NCI-H524 treated with DMSO at 0.1 percent for 48 hours (cell line): ENCODE measurements at places on chromosomes 16 and 17.

- no peak for DNase-seq
Measured at GRCh38 chr17:44787271-44787940, 28.6 kb downstream of the ADAM11 start.

- DNase-seq, result no peak
Measured at GRCh38 chr17:61149862-61150362, 249.7 kb upstream of the TBX2 start.

DNA sequence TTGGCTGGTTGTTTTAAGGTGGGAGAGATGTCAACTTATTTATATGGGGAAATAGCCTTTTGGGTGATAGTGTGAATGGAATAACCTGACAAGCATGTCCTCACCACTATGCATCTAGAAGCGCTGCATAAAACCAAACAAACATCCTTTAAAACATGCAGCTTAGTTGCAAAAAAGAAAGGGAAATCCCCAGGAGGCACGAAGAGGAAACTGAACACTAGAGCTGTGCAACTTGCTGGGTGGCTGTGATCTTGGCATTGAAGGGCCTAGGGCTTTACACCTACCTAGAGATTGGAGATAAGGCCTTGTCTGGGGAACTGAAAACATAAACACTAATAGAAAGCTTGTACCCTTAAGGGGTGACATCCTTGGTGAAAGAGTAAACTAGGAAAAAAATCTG is 7.3 kb downstream of the C16orf54 start:
- no peak for DNase-seq

- no peak for DNase-seq
Measured at GRCh38 chr17:14323522-14323981, 22.7 kb downstream of the HS3ST3B1 start.

DNA sequence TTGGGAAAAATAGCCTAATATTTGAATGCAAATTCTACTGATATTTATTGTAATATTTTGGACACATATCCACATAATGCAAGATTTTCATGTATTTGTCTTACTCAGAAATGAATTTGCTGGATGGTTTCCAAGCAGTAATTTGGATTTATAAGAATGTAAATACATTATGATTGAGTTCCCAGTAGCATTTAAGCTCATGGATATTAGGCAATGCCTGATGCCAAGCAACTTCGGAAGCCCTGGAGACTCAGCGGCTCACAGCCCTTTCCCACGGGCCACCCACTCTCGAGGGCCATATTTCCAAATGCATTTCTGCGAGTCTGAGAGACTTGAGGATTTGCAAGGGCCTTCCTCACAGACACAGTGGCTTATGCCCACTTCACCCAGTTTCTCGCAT is 62.1 kb upstream of the MYOCD start:
- DNase-seq, result no peak

- no peak for DNase-seq
Measured at GRCh38 chr17:65170839-65171238, 33.7 kb downstream of the RGS9 start.

- DNase-seq, result no peak
Measured at GRCh38 chr16:54093281-54093680, 193.3 kb downstream of the IRX3 start.

GRCh38 chr16:27152121-27152520 is 51.2 kb upstream of the KDM8 start:
- DNase-seq, result no peak

DNA sequence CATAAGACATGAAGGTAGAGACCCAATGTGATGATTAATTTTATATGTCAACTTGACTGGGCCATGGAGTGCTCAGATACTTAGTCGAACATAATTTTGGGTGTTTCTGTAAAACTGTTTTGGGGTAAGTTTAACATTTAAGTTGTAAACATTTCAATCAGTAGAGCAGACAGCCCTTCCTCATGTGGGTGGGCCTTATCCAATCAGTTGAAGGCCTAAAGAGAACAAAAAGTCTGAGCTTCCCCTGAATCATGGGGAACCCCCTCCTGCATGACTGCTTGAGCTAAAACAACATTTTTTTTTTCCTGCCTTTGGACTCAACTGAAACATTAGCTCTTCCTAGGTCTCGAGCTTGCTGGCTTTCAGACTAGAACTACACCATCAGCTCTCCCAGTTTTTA is 327.3 kb upstream of the SOX9 start:
- DNase-seq, result no peak

DNA sequence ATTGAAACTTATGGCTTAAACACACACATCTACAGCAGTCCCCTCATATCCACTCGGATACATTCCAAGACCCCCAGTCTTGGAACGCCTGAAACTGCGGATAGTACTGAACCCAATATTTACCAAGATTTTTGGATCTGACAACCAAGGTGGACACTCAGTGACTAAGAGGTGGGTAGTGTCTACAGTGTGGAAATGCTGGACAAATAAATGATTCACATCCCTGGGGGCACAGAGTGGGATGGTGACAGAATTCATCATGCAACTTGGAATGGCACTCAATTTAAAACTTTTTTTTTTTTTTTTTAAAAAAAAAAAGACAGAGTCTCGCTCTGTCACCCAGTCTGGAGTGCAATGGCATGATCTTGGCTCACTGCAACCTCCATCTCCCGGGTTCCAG is 54.2 kb upstream of the TRAP1 start:
- no peak for DNase-seq

GRCh38 chr17:70073310-70073709 is 1.7 kb upstream of the KCNJ16 start:
- DNase-seq, result no peak

GRCh38 chr17:57481910-57482391 is 225.6 kb downstream of the MSI2 start:
- no peak for DNase-seq

- no peak for DNase-seq
Measured at GRCh38 chr17:47820033-47820789, 1.4 kb downstream of the OSBPL7 start.

- DNase-seq, result no peak
Measured at GRCh38 chr17:5775098-5775497, 190.8 kb upstream of the NLRP1 start.

- no peak for DNase-seq
Measured at GRCh38 chr17:2372681-2373080, 28.2 kb downstream of the MNT start.

DNA sequence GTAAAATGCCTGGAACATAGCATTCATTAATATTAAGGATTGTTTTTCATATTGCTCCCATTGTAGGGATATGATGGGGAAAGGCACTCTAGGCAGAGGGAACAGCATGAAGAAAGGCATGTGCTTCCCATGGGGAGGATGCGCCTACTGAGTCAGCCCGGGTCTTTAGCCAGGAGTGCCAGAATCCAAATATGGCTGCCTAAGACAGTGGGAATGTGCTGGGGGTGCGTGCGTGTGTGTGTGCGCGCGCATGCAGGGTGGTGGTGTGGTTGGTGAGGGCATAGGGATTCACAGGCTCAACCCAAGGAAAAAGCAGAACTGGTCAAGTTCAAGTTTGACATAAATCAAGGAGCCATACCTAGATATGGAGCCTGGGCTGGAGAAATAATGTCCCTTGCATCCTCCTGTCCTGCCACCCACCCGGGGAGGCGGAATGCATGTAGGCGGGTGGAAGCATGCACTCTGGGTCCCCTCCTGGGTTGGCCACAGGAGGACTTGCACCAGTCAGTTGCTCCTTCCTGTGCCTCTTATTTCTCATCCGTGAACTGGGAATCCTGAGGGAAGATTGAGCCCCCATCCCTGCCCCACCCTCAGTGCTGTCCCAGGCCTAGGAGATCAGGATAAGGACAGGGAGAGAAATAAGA is 18.6 kb upstream of the NDRG4 start:
- DNase-seq, result no peak

GRCh38 chr16:16137110-16137509 is 86.2 kb downstream of the ABCC6 start:
- DNase-seq, result no peak

- DNase-seq, result no peak
Measured at GRCh38 chr16:17470908-17471718, at the start of gene XYLT1. TSS of gene XYLT1 (minus strand) at chr16:17470960. CDS start at chr16:17470796, 164 bp downstream.

- DNase-seq, result no peak
Measured at GRCh38 chr16:48405153-48405552, 19.9 kb upstream of the SIAH1 start.

DNA sequence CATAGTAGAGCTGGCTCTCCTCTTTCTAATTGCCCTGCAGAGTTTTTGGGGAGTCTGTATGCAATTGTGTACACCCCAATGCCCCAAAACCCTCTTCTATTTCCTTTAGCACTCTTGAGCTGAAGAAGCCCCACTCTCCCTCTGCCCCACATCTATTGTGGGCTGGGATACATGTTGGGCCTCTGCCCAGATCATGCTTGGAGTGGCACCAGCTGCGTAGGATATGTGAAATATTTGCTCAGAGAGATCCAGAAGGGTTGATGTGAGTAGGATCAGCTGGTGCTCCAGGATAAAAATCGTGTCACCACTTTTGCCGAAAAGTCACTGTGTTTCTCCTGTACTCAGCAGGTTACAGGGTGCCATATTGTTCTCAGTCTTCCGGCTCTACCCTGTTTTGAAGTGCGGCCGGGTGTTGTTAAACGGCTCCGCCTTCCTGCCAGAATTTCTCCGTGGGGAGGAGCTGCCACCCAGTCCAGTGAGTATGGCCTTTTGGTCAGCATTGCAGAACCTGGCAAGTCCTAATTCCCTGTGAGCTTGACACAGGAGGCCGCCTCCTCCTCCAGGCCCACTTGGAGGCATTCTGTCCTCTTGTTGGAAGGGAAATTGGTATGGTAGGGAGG is 664.5 kb downstream of the WWOX start:
- no peak for DNase-seq

DNA sequence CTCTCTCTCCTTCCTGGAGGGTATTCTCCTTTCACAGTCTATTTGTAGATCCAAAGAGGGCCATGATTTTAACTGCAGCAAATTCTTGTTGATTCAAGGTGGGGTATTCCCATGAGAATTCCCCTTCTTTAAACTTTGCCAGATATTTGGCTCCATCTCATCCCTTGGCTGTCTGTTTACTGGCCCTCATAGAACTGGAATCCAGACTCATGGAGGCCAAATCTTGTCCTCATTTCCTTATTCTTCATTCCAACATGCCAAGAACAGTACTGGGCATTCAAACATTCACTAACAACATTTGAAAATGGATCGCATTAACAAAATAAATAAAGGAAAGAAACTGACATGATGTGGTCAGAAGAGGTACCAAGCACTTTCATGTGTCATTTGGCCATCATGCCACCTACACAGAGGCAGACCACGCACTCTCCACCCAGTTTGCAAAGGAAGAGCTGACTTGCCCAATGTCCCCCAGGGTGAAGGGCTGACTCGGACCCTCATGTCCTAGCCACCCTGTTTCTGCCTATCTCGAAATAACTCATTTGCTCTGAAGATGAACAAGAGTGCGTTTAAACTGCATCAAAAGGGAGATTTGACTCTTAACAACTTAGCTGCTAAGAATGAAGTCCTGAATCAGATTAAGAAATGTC is 23.1 kb upstream of the SLC35B1 start:
- DNase-seq, result no peak

DNA sequence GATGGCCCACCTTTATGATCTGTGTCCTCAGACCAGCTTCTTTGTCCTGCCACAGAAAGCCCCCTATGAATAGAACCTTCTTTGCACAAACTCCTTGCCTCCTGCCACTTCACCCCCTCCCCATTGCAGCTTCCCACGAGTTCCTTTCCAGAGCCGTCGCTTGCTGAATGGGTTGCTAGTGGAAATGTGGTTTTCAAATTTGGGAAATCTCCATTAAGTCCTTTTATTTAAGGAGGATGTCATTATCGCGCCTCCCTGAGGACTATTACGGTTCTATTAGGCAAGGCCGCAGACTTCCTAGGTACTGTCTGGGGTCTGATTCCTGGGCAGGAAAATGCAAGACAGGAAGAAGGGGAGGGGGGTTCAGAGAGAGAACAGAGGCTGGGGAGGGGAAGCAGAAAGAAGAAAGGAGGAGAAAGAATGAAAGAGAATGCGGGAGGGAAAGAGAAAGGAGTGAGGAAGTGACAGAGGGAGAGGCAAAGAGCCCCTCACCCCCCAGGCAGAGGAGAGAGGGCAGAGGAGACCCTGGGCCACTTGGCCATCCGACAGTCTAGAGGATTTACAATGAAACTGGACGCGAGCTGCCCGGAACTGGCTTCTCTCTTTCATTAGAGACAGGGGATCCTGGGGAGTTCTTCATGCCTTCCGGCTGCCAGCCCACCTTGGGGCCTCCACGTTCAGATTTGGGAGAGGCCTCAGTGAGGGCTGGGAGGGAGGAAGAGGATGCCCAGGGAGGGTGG is 31.7 kb upstream of the ETV4 start:
- DNase-seq, result no peak

- no peak for DNase-seq
Measured at GRCh38 chr17:40545660-40546059, 19.6 kb downstream of the CCR7 start.

GRCh38 chr16:82082543-82083244 is 47.6 kb downstream of the HSD17B2 start:
- DNase-seq, result no peak

- DNase-seq, result no peak
Measured at GRCh38 chr17:20026960-20027359, 17.8 kb downstream of the SPECC1 start.

GRCh38 chr17:46045639-46046038 is 46.6 kb downstream of the STH start:
- DNase-seq, result no peak

GRCh38 chr16:55037966-55038365 is 107.3 kb downstream of the IRX5 start:
- DNase-seq, result no peak

DNA sequence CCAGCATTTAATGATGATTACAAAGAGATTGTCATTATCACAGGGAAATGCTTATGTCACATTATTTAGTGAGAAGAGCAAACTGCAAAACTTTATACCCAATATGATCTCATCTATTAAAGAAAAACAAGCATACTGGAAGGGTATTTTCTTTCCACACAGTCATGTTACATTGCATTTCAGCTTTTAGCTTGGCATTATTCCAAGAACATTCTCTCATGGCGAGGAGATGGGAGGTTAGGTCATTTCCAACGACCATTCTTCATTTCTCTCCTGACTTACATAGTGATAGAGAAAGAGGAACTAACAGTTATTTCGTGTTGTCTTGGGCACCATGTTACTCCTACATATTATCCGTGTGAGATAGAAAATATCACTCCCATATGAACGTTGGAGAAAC is 309.4 kb upstream of the XYLT1 start:
- no peak for DNase-seq

GRCh38 chr16:83447560-83447959 is 360.2 kb upstream of the HSBP1 start:
- DNase-seq, result no peak

GRCh38 chr16:88292007-88292970 is 90.5 kb upstream of the ZNF469 start:
- DNase-seq, result no peak

- no peak for DNase-seq
Measured at GRCh38 chr17:47615766-47616424, 33.8 kb upstream of the KPNB1 start.

DNA sequence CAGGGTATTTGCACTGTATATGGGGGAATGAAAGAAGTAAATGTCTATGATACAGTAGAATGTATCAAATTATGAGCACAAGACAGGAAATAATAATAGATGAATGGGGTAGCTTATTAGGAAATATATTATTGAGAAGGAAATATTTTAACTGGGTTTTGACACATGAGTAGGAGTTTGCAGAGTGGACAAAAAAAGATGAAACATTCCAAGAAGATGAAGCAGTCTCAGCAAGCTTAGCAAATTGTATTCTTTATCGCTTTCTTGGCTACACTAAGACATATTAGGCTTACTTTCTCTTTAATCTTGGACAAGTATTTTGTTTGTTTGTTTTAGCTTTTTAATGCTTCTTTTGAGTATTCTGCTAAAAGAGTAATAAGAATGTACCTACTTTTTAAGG is 1.3 kb upstream of the KRTAP4-9 start:
- DNase-seq, result no peak

- no peak for DNase-seq
Measured at GRCh38 chr16:27179500-27180072, 23.7 kb upstream of the KDM8 start.
